ENCODE measurements at places on chromosomes 2 and 18. TPM values are rescaled to one million over a fixed set of nuclear protein-coding genes. Genes with fewer than 3 reads are reported as not detected.

Gene DOK6
- not detected for total RNA-seq

Gene UGT1A4
- not detected for total RNA-seq

DNA sequence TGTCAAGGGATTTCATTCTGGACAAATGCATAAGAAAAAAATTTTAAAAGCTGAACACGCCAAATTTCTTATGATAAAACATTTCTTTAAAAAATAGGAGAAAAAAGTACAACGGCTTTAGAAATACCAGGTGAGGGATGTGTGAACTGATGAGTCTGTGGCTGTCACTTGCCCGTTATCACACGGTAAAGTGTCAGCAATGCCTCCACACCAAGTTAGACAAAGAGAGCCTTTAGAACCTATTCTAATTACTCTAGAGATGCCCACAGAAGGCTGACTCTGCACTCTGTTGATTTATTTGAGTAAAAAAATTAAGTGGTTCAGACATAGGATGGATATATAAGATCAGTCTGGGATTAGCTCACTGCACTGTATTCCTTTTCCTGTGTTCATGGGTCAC, 523.8 kb downstream of the RNF144A start:
- DNase-seq = no peak

- DNase-seq = no peak
These were observed 121.0 kb upstream of the XPO1 start for GRCh38 chr2:61658841-61659780.

Measured in natural killer cell treated with Interleukin-12 subunit alpha and Interleukin-12 subunit beta and Interleukin-15 and Interleukin-18, amount 100 ng/mL, for 72 hours (primary cell).